CD4-positive, alpha-beta T cell treated with Interleukin-4 for 1 hour (primary cell): ENCODE measurements at places on chromosomes 6 and 20.
A peak's percentile ranks its signal among the peaks of the same experiment; 100 is the strongest.

- peak; percentile 59 for DNase-seq
Measured at GRCh38 chr6:27078734-27079357, 168.7 kb upstream of the PRSS16 start.

DNA sequence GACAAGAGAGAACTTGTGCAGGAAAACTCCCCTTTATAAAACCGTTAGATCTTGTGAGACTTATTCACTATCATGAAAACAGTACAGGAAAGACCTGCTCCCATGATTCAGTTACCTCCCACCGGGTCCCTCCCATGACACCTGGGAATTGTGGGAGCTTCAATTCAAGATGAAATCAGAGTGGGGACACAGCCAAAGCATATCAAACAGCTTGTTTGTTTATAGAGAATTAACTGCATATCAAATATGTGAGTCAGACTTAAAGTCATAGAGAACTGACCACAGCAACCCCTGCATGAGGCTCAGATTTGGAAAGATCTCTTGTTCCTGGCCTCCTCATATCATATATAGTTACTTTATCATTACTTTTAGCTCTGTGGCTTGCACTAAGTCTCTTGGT, 29.1 kb upstream of the HDAC2 start:
- DNase-seq, result no peak

DNA sequence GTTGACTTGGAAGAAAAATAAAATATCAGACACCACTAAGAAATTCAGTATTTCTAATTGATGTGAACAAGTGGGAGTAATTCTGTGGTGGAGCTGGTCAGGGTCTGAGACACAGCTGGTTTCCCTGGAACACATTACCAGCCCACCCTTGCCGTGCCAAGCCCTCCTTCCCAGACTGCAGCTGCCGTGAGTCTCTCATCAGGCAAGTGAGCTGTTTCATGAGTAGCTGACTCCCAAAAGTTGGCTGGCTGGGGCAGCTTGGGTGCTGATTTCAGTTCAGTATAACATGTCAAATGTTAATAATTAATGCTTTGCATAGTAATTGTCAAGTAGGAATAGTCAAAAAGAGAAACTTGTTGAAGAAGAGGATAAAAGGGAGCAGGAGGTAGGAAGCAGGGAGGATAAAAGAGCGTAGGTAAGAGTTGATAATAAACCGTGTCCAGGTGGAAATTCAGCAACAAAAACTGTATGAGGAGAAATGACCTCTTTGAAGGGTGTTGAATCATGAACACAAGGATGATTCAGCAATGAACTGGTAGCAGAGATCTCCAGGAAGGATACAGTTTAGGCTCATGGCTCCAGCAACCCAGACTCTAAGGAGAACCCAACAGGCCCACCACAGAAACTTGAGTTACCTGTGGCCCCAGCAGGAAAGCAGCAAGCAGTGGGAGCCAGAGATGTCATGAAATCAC, 110.9 kb upstream of the SSTR4 start:
- DNase-seq, result no peak

- DNase-seq, result no peak
Measured at GRCh38 chr20:20272686-20273085, 95.2 kb upstream of the INSM1 start.

GRCh38 chr20:34974246-34974645, 18.6 kb downstream of the MYH7B start:
- no peak for DNase-seq

- peak; percentile 51 for DNase-seq
Measured at GRCh38 chr6:27495386-27496135, 22.7 kb upstream of the ZNF184 start.
